NCI-H2081 (cell line): ENCODE measurements at places on chromosomes 11 and 22.

GRCh38 chr11:117378976-117379865 lies 51.6 kb downstream of the CEP164 start:
- DNase-seq = no peak

DNA sequence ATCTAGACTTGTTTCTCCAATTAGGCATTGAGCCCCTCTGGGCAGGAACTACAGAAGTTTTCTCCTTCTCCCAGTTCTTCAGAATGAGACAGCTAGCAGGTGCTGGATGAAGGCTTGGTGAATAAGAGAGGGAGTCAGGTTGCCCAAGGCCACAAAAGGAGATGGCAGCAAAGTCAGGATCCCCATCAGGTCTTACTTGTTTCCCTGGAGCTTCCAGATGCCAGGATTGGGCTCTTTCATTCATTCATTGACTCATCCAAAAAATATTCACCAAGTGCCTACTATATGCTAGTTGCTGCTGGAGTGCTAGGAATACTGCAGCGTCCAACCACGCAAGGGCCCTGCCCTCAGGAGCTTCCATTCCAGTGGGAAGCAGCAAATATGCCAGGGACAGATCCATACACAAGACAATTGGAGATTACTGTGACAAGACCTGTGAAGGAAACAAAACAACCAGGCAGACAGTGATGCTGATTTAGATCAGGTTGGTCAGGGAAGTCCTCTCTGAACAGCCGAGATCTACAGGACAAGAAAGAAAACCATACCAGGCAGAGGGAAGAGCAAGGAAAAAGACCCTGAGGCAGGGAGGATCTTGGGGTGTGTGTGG lies 24.6 kb upstream of the LMO1 start:
- no peak for DNase-seq

DNA sequence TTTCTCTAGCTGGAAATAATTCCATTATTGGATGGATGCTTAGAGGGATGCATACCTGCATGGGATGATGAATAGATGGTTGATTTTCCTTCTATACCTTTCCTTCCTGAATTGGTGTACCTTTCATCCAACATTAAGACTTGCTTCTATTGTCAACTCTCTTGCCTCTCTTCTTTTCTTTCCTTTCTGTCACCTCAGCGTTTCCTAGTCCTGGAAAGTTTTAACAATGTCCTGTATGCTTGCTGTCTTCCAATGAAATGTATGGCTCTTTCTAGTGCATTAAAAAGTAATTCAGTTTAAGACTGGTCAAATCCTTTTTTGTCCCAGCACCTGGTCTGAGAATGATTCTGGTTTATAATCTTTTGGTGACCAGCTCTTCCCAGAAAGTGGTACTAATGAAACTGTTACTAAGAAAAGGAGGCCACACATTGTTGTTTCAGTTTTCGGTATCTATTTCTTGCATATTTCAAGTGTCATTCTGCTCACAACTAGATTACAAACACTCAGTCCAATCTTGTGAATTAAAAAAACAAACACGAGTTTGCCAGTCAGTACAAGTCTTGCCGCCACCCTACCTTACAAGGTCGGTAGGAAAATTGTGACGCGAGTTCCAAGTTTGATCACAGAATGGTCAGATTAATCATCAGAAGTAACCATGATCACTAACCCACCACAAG lies 8.0 kb downstream of the POU2AF1 start:
- no peak for DNase-seq

GRCh38 chr11:44309478-44310205 lies at the start of gene ALX4:
ALX4 (minus strand) TSS chr11:44310139; CDS start chr11:44310062, 77 bp downstream.
- DNase-seq = no peak

- DNase-seq = no peak
These were observed 49.7 kb upstream of the NOX4 start for GRCh38 chr11:89540826-89541225.

GRCh38 chr22:26289611-26290101 lies 120.4 kb downstream of the SEZ6L start:
- no peak for DNase-seq

GRCh38 chr11:102465696-102466095 lies 13.1 kb upstream of the TMEM123 start:
- no peak for DNase-seq

DNA sequence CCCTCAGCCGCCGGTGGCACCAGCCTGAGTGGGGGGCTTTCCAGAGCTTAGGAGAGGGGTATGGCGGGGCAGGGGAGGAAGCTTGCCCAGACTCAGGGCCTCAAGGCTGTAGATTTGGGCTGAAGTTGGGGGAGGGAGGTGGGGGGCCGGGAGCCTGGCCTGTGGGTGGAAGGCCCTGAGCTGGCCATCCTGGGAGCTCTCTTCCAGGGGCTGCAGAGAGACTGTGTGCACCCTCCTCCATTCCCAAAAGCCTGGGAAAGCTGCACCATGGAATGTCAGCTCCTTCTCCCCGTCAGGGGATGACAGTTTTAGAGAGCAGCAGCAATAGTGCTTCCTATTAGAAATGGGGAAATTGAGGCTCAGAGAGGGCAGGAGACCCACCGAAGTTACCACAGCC lies 1.0 kb downstream of the SYT12 start:
- no peak for DNase-seq

DNA sequence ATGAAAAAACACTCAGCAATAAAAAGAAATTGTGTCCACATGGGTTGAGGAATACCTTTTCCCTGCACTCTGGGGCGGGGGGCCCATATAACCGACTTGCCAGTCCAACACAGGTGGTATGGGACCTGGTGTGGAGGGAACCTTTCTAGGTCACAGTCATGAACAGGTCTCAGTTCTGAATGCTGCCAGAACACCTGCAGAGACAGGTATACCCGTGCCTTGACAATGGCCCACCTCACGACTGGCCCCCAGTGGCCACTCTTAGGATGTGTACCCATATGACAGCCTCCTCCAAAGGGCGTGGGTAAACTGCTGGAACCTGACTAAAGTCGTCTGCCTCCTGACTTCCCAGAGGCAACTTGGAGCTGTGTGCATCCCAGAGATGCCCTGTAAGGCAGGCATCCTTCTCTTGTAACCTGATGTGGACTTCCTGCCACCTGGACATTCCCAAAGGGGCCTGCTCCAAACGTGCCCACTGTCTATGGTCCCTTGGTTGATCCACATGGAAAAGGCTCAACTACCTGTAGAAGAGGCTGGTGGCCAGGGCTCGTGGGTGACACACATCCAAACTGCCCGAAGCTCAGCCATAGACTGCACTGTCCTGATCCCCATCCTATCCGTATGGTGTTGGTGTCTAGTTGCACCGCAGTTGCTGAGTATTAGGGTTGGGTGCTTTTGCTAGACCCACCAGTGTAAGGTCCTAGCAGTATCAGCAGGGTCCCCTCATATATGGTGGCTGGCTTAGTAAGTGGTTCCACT lies 859.3 kb downstream of the BRD1 start:
- no peak for DNase-seq

DNA sequence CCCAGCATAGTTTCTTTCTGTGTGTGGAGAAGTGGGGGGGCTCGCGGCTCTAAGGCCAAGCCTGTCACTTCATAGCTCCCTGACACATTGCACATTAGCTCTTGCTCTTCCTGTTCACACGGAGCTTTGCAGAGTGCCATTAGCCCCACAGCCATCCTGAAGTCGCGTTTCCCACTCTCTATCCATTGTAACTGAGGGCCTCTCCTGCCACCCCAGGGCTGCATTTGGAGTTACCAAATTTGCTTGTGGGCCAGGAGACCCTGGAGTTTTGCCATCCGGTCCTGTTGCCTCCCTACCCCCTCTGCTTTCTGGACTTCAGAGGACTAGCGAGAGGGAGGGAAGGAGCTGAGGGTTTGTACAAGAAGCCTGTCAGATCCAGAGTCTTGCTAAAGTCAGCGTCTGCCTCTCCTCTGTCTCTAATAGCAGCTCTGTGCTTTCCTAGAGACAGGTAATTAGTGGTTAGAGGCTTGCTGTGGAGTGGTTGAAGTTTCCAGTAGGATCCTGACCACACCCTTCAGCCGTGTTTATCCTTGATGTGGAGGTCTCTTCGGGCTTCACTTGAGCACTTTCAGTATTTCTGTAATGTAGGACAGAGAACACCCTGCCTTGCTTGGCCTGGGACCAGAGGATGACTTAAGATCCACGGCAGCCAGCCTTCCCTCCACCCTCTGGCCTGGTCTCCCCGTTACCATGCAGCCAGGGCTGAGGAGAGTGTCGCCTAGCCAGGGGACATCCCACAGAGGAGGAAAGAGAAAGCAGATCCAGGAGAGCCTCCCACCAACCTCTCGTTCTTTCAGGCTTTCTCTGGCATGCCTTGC lies 14.1 kb downstream of the DCPS start:
- no peak for DNase-seq

- no peak for DNase-seq
These were observed 55.5 kb upstream of the USP47 start for GRCh38 chr11:11786234-11786633.

DNA sequence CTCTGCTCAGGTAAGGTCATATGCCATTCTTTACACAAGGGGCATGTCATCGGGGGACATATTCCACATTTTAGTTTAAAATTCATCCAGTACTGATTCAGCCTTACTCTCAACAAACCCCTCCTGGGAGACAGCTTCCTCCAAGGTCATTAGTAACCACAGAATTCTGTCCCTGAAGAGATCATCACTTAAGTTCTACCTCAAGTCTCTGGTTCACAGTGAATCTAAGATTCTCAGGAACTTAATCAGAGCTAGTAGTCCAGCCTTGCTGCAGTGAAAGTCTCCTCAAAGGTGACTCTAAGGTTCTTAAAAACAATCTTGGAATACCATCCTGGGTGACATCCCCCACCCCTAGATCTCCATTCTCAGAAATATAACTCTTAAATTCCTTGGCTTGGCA lies 18.9 kb upstream of the GDPD4 start:
- DNase-seq = no peak

DNA sequence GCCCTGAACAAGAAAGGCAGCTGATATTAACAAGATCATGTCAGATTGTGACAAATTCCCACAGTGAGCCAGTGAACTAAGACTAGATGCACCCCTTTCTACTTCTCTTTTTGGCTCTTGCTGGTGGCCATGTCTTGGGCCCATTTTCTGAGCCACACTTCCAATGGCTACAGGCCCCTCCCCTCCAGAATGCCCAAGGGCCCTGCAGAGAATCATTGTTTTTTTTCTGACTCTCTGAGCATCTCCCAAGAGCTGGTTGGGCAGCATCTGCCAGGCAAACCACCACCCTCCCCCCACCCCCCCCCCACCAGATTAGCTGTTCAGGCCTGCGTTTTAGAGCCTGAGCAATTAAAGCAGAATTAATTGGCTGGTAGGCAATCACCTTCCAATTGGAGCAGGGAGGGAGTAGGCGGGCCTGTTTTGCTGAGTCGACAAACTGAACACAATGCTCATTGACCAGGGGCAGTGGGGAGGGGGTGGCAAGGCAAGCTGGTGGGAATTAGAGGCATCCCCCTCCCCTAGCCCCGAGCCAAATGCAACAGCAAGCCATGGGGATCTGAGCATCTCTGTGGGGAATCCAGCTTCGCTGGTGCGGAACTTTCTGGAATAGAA lies 541.4 kb downstream of the MN1 start:
- no peak for DNase-seq

GRCh38 chr11:69166218-69167115 lies 10.7 kb downstream of the SMIM38 start:
- no peak for DNase-seq

GRCh38 chr11:95918056-95918455 lies 5.9 kb downstream of the MTMR2 start:
- no peak for DNase-seq

GRCh38 chr22:46971099-46971763 lies 208.8 kb downstream of the TBC1D22A start:
- DNase-seq = peak; percentile 20

- DNase-seq = peak; percentile 11
These were observed 7.3 kb downstream of the C11orf97 start for GRCh38 chr11:94519478-94520084.

- DNase-seq = no peak
These were observed 13.4 kb downstream of the LGR4 start for GRCh38 chr11:27459191-27459590.
